HFFc6 (cell line): ENCODE measurements at places on chromosomes 5 and 9. TPM values are rescaled to one million over a fixed set of nuclear protein-coding genes. Genes with fewer than 3 reads are reported as not detected.

RGS7BP gene
- not detected in 3 replicates for total RNA-seq

DPM2 gene
- total RNA-seq = 48.1 to 59.6 TPM (median 56.3 TPM) in 3 replicates

PCAT7 gene
- total RNA-seq = not detected in 3 replicates

GLDC gene
- total RNA-seq = 0.14 to 0.33 TPM (median 0.20 TPM) in 3 replicates

COL27A1 gene
- 22.4 to 24.0 TPM (median 23.0 TPM) in 3 replicates for total RNA-seq

TRPM6 gene
- not detected in 3 replicates for total RNA-seq

CANX gene
- 746 to 782 TPM (median 751 TPM) in 3 replicates for total RNA-seq

ANXA1 gene
- 873 to 1,067 TPM (median 949 TPM) in 3 replicates for total RNA-seq

NPR3 gene
- total RNA-seq = 25.8 to 52.8 TPM (median 40.4 TPM) in 3 replicates

ERBIN gene
- 94.3 and 109 TPM in 2 replicates for total RNA-seq

CCDC183 gene
- 0.14 to 0.85 TPM (median 0.50 TPM) in 3 replicates for total RNA-seq

PCDHB9 gene
- total RNA-seq = 1.0 to 4.8 TPM (median 2.7 TPM) in 3 replicates

SLC23A1 gene
- total RNA-seq = not detected in 3 replicates

THBS4 gene
- 0.20 to 0.73 TPM (median 0.48 TPM) in 3 replicates for total RNA-seq

PRR16 gene
- total RNA-seq = 57.9 to 70.9 TPM (median 69.7 TPM) in 3 replicates

CNTNAP3 gene
- total RNA-seq = not detected in 3 replicates

ZNF354C gene
- 4.5 to 4.8 TPM (median 4.5 TPM) in 3 replicates for total RNA-seq

C5orf52 gene
- total RNA-seq = not detected in 3 replicates

FOXD4 gene
- 0.18 and 0.40 TPM in 2 replicates for total RNA-seq

C9orf43 gene
- total RNA-seq = 0.29 to 0.75 TPM (median 0.35 TPM) in 3 replicates

FGD3 gene
- not detected in 3 replicates for total RNA-seq

DOLK gene
- 30.0 to 32.8 TPM (median 32.4 TPM) in 3 replicates for total RNA-seq

TNFSF15 gene
- total RNA-seq = 0.02 to 0.20 TPM (median 0.11 TPM) in 3 replicates

GPX3 gene
- total RNA-seq = 0.60 to 1.9 TPM (median 0.81 TPM) in 3 replicates

ORM2 gene
- total RNA-seq = not detected in 3 replicates

QRFP gene
- not detected in 3 replicates for total RNA-seq

SLC36A2 gene
- total RNA-seq = not detected in 3 replicates

PCDHA13 gene
- total RNA-seq = not detected in 3 replicates

IFNA13 gene
- not detected in 3 replicates for total RNA-seq

ADAMTS12 gene
- 46.9 and 50.0 TPM in 2 replicates for total RNA-seq

FBP2 gene
- not detected in 2 replicates for total RNA-seq

PKN3 gene
- total RNA-seq = 1.7 and 3.4 TPM in 2 replicates

IFNB1 gene
- not detected in 3 replicates for total RNA-seq

IER5L gene
- total RNA-seq = 28.6 to 42.0 TPM (median 32.7 TPM) in 3 replicates

DNAJA1 gene
- 118 to 171 TPM (median 135 TPM) in 3 replicates for total RNA-seq

ZBTB5 gene
- 5.1 to 5.9 TPM (median 5.4 TPM) in 3 replicates for total RNA-seq

SNCAIP gene
- total RNA-seq = 0.31 to 2.7 TPM (median 0.44 TPM) in 3 replicates

FSTL4 gene
- total RNA-seq = not detected in 3 replicates

ATP6V0E1 gene
- total RNA-seq = 462 and 578 TPM in 2 replicates

CDH9 gene
- not detected in 3 replicates for total RNA-seq

PTGS1 gene
- 33.0 to 109 TPM (median 38.5 TPM) in 3 replicates for total RNA-seq

NAA35 gene
- total RNA-seq = 20.1 and 21.1 TPM in 2 replicates

RMI1 gene
- 8.0 to 13.4 TPM (median 11.9 TPM) in 3 replicates for total RNA-seq

ANKRD18B gene
- total RNA-seq = 5.1 to 6.3 TPM (median 6.0 TPM) in 3 replicates

PHF24 gene
- total RNA-seq = not detected in 3 replicates

INSL6 gene
- total RNA-seq = not detected in 3 replicates

SPATA9 gene
- 0.17 to 0.77 TPM (median 0.66 TPM) in 3 replicates for total RNA-seq

MAMDC2 gene
- total RNA-seq = 8.0 and 12.7 TPM in 2 replicates

TMC1 gene
- total RNA-seq = 0.28 and 0.91 TPM in 2 replicates

CD274 gene
- total RNA-seq = 10.3 to 18.8 TPM (median 10.8 TPM) in 3 replicates

PLEKHG4B gene
- total RNA-seq = 0.18 to 4.3 TPM (median 0.49 TPM) in 3 replicates

SPINK6 gene
- total RNA-seq = not detected in 2 replicates

GFI1B gene
- total RNA-seq = not detected in 3 replicates

SPATA31A3 gene
- total RNA-seq = not detected in 3 replicates

DMRT3 gene
- total RNA-seq = not detected in 2 replicates

PCDHA9 gene
- not detected in 3 replicates for total RNA-seq
